ENCODE measurements at places on chromosomes 1 and 21. TPM values are rescaled to one million over a fixed set of nuclear protein-coding genes. Genes with fewer than 3 reads are reported as not detected.

DNA sequence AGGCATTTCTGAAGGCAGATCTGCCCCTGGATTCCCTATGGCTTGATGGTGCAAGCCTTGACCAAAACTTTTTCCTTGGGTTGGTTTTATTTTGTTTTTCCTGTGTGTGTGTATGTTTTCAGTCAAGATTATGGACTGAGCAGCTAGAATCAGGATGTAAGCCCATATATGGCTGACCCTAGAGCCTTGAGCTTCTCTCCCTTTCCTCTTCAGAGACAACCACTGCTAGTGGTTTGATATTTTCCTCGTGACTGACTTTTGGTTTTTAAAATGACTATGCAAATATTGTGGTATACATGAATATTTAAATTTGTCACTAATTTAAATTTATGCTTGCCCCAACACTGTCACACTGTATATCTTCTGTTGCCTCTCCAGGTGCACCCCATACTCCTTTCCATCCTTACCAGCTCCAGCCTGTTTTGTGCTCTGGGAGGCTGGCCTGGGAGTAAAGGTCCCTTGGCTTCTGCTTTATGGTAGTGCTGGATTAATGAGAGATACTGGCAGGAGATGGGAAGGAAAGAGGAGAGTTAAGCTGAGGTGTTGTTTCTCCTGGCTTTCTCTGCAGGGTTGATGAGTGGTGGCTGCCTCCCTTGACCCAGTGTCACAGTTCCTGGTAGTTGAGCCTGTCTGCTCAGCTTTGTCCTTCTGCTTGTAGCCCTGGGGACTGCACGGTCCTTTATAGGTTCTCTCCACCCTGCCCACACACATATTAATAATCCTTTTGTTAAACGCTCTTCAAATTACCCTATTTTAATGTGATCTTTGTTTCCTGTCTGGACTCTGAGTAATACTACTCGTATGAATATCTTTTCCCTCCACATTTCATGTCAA is 44.4 kb downstream of the RWDD3 start:
- DNase-seq: no peak

GRCh38 chr1:158181577-158181922 is 855 bp downstream of the CD1D start:
- DNase-seq: no peak

DNA sequence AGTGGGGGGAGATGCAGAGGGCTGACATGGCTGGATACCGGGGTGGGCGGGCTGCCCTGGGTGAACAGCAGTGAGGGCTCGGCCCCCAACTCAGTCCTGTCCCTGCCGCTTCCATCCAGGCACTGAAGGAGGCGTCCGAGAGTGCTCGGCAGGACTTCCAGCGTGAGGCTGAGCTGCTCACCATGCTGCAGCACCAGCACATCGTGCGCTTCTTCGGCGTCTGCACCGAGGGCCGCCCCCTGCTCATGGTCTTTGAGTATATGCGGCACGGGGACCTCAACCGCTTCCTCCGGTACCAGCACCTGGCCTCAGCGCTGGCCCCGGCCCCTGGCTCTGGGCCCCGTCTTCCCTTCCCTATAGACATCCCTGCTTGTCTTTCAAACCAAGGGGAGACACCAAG is 15.6 kb downstream of the NTRK1 start:
- peak; percentile 59 for DNase-seq

DNA sequence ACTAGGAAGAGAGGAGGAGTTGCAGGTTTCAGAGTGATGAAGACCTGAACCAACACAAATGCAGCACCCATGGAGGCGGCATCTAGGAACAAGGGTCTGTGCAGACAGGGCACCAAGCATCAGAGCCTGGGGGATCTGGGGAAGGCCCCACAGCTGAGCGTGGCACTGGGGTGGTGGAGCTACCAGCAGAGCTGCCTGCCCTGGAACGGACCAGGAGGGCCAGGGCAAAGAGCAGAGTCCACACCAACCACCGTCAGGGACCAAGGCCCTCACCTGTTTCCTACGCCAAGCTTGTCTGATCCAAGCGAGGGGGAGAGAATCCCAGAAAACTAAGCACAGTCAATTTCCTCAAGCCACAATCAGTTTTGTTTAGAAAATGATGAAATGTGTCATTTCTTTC is 79.0 kb upstream of the SYT6 start:
- DNase-seq: no peak

DNA sequence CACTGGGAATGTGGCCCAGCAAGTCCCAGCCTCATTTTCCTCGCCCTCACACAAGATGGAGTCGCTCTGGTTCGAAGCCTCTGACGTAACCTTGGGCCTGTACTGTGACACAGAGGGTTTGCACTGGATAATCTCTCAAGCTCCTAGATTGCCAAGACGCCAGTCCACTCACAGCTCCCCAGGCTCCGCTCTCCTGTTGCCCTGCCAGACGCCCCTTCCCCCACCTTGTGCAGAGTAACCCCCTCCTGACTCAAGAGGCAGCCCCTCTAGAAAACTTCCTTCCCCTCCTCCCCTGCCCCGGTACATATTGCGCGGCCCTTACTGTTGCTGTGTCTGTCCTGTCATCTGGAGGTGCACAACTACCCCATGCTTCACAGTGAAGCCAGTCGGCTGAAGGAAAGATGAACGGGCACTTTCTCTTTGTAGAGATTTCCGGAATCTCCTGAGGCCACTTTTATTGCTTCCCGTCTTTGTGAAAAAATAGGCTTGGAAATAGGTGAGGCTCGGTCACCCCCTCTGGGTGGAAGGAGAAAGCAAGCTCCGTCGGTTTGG is 981 bp upstream of the KIAA1614 start:
- DNase-seq: no peak

DNA sequence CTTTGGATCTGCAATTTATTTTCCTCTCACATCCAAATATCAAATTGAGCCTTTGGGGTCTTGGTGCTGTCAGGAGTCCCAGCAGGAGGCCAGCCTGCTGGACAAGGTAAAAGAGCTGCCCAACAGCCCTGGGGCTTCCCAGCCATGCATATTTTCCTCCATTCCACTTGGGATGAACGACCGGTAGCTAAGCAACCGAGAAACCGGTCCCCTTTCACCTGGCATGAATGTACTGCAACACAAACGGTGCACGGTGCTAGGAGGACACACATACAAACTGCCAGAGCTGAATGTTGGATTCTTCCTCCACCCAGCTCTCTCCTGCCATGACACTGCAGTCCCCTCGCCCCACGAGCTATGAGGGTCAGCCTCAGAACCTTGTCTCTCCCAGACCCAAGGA is 42.7 kb downstream of the BCAR3 start:
- no peak for DNase-seq

DNA sequence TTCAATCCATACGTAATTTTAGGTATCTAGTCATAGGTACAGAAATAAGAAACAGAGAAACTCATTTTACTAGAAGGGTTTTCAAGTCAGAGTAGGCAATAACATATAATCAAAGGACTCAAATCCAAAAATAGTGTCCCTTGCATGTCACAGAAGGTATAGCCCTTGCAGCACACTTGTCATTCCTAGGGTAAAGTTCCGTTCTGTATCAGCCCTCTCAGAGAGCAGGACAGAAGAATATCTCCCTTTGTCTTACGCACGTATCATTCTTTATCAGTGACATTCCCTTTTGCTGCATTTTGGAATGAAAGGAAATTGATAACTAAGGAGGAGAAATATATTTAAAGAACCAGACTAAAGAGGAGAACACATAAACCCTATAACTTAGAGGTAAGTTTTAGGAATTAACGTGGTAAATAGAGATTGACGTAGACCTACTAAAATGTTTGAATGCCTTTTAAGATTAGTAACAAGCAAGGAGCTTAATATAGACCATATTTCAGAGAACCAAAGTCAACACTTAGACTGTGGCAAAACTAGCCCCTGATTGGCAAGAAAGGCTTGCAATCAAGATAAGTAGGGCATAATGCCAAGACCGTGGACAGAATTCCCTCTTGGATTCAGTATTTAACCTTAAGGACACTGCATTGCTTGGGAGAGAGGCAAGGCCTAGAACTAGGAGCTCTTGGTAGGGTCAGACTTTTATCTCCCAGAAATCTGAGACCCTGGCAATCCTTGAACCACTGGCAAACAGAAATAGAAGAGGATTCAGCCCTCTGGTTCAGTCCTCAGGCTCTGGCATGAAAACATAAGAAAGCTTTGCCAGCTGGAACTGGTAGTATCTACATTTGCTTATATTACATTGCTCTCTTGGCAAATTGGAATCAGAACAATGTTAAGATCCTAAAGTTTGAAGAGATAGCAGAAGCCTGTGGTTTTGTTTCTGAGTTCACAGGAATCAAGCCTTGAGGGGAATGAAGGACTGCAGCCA is 232.1 kb downstream of the ASTN1 start:
- no peak for DNase-seq

DNA sequence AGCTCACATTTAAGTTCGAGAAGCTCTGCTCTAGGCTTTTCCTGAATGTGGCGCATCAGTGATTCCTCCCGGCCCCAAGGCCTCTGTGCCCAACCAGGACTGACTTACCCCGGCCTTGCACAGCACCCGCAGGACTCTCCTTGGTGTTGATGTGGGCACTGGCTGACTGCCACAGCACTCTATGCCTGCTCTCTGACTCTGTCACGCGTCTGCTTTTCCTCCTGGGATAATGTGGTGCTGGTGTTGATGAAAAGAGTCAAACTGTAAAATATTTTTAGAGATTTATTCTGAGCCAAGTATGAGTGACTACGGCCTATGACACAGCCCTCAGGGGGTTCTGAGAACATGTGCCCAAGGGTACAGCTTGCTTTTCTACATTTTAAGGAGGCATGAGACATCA is 15.5 kb upstream of the SLC2A5 start:
- DNase-seq: peak; percentile 76

DNA sequence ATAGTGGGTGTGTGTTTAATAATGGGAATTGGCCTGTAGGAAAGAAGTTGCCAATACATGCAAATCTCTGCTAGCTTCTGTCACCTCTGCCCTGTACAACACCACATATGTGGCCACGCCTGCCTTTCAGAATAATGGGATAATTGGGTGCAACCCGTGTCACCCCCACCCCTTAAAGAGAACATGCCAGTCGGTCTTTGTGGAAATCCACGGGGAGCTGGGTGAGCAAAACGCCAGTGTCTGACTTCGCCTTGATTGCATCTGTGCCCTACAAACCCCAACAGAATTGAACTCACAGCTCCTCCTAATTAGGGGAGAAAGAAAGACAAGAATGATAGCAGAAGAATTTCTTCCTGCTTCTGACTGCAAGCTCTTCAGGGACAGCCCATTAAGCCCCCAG is 6.4 kb upstream of the PLXNA2 start:
- DNase-seq: no peak

- peak; percentile 93 for DNase-seq
Measured at GRCh38 chr1:107965110-107965991, at the start of gene VAV3. TSS of gene VAV3 (minus strand) at chr1:107965180. CDS start at chr1:107964869, 311 bp downstream.

DNA sequence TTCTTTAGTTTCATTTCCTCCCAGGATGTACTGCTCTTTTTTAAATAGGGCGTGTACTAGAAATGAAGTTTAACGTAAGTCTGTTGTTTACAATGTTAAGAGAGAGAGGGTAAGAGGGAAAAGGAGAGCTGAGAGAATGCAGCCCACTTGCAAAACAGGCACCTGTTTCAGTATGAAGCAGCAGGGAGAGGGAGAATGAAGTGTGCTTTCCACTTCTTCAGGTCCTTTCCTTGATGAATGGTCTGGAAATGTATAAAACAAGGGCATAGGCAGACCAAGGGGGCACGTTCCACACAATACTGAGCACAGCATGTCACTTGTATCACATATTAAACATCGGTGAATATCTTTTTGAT is 2.0 kb downstream of the KCNA3 start:
- DNase-seq: no peak

DNA sequence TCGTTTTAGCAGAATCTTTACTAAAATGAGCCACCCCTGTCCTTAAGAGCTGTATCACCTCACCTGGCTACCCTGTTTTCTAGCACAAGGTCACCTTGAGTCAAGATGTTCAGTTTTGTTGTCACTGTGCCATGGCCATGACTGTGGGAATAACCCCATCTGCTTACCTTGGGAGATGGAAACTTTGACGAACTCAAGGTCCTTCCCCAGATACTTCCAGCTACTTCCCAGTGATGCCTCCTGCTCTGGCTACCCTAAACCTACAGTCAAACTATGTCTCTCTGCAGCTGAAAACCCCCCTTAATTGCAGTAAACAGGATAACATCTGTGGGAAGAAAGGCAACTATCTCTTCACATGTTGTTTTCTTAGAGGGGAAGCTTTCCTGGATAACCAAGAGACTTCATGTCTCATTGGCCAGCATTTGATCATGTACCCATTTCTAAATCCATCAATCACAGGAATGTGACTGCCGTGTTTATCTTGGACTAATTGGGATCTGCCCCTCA is 89.5 kb upstream of the C1orf21 start:
- no peak for DNase-seq

GRCh38 chr1:53123453-53124140 is 18.8 kb downstream of the SLC1A7 start:
- no peak for DNase-seq

DNA sequence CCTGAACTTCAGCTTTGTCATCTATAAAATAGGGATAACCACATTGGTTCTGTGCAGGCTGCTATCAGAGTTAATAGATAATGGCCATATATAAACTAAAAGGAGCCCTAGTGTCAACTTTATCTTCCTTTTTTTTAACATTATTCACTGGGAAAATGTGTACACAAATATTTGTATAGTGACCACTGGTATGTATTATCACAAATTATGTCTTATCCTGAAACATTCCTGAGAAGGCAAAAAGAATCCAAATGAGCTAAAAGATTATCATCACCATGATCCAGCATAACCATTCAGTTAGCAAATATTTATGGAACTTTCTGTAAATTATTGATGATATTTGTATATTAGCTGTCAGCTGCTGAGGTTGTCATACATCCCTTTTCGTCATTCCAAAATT is 16.6 kb downstream of the ANGPTL3 start:
- DNase-seq: no peak

GRCh38 chr1:19372602-19373001 is 60.5 kb downstream of the SLC66A1 start:
- no peak for DNase-seq

DNA sequence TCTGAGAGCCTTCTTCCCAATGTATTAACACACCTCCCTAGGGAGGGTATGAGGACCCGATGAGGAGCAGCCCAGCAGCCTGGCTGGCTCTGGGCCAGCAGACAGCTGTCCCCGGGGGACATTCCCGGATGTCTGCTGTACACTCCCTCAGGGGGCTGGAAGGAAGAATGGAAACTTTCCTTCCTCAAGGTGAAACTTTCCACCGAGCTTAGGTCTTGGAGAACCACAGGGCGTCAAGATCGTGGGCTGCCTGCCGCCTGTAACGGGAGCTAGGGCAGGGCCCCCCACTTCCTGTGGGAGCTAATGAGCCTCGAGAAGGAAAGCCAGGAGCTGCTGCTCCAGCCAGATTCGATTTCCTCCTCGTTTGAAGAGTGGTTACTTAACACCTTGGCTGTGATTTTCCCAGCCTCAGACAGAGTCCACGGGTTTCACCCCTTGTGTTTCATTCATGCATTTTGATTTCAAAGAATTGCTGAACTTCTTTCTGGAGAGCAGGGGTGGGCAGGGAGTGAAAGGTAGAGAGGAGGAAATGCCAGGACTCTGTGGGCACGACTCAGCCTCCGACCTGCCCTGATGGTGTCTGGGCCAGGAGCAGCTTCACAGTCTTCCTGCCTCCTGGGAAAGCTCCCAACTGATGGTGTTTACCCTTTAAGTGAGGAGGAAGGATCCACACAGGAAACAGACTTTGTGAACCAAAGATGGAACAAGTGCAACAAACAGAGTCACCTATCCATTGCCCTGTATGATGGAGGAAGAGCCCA is 29.7 kb downstream of the UBE2T start:
- DNase-seq: no peak

IGSF9 gene
- total RNA-seq: 0.30 TPM

DIO1 gene
- not detected for total RNA-seq

NCAM2 gene
- 5.4 TPM for total RNA-seq

STIL gene
- 0.73 TPM for total RNA-seq

LRRN2 gene
- total RNA-seq: 1.5 TPM

Data from Right ventricle myocardium inferior (tissue), 1 donor.